ENCODE measurements at places on chromosomes 7 and 10.

- DNase-seq, result peak; percentile 50
Observed at GRCh38 chr10:122127943-122128342, 139.0 kb downstream of the TACC2 start.

DNA sequence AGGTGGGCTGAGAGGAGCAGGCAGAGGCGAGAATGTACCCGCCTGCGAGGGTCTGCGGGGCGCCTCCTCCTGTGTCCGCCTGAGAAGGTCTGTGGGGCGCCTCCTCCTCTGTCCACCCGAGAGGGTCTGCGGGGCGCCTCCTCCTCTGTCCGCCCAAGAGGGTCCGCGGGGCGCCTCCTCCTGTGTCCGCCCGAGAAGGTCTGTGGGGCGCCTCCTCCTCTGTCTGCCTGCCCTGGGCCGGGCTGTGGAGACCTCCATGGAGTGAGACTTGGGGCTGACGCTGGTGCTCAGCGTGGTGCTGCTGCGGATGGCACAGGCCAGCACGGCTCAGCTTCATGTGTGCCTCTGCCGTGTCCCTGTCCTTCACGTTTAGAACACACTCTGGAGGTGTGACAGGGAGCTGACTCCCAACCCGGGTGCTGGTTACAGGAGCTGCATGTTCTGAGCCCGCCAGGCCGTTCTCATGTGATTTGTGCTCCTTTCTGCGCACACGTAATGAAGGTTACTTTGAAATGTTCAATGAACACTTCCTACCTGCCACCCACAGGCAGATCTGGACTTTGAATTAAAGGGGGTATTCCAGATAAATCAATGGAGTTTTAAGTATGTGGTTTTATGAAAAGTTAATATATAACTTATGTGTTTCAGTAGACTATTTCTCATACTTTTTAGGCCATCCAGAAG lies 20.5 kb upstream of the GET4 start:
- DNase-seq, result no peak

DNA sequence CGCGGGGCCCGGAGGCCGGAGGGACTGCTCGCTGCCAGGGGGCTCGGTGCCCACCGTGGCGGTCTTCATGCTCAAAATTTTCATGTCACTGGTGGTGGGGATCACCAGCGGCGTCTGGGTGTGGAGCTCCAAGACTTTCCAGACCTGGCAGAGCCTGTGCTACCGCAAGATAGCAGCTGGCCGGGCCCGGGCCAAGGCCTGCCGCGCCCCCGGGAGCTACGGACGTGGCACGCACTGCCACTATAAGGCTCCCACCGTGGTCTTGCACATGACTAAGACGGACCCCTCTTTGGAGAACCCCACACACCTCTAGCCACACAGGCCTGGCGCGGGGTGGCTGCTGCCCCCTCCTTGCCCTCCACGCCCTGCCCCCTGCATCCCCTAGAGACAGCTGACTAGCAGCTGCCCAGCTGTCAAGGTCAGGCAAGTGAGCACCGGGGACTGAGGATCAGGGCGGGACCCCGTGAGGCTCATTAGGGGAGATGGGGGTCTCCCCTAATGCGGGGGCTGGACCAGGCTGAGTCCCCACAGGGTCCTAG lies 2.0 kb downstream of the FZD9 start:
- DNase-seq, result no peak

DNA sequence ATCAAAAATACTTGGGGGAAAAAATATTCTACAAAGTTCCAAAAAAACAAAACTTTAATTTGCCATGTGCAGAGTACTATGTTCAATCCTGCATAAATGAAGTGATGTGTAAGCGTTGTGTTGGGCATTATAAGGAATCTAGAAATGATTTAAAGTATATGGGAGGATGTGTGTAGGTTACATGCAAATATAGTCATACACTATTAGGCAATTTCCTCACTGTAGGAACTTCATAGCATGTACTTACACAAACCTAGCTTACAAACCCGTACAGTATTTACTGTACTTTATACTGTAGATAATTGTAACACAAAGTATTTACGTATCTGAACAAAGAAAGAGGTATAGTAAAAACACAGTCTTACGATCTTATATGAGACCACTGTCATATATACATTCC lies 72.3 kb downstream of the NRBF2 start:
- no peak for DNase-seq

GRCh38 chr7:133536450-133536849 lies 283.6 kb downstream of the EXOC4 start:
- no peak for DNase-seq
